Cortex of kidney (tissue), 1 donor: ENCODE measurements at places on chromosomes 3 and 15.

- DNase-seq: no peak
These were observed 49.9 kb upstream of the P2RY1 start for GRCh38 chr3:152785051-152785450.

DNA sequence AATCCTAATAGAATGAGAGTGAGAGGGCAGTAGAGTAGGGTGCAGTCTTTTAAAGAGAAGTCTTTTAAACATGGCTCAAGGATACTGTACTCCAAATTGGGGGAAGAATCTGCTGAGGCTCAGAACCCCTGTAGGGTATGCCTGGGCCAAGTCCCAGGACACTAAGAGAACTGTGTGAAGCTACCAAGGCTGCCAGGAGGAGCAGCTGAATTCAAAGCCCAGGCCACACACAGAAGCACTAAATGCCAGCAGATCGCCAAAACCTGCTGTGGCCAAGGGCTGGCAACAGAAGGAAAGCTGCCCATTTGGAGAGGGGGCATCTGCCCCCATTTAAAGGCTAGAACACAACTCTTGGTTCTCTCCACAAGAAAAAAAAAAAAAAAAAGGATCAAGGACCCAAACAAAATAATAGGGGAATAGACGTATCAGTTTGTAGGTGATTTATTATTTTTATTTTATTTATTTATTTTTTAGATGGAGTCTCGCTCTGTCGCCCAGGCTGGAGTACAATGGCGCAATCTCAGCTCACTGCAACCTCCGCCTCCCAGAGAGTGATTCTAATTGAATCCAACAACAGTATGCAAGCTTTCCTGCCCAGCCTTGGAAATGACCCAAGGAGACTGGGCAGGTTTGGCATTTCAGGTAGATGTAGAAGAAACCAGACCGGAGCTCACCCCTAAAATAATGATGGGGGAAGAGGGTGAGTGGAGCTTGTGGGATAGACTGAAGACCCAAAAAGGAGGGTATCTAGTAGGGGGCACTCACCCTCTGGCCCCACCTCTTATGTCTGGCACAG is 279.0 kb upstream of the WNT5A start:
- DNase-seq: no peak

DNA sequence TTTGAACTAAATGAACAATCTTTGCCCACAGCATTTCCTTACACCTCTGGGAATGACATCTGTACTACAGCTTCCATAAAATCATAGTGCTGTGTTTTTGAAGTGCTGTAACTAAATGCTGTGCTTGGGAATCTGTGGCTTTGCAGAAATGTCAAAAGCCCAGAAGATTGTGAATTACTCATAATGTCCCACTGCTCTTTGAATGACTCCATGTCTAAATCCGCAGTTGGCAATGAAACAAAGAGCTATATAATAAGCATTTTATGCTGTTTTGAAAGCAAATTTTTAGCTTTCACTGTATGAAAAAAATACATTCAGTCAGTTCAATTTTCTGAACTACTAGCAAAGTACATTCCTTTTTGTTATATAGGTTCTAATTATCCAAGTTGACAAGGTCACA is 88.6 kb upstream of the ADAMTS17 start:
- DNase-seq: no peak

GRCh38 chr3:78046566-78046965 is 1006.7 kb downstream of the ROBO2 start:
- no peak for DNase-seq

DNA sequence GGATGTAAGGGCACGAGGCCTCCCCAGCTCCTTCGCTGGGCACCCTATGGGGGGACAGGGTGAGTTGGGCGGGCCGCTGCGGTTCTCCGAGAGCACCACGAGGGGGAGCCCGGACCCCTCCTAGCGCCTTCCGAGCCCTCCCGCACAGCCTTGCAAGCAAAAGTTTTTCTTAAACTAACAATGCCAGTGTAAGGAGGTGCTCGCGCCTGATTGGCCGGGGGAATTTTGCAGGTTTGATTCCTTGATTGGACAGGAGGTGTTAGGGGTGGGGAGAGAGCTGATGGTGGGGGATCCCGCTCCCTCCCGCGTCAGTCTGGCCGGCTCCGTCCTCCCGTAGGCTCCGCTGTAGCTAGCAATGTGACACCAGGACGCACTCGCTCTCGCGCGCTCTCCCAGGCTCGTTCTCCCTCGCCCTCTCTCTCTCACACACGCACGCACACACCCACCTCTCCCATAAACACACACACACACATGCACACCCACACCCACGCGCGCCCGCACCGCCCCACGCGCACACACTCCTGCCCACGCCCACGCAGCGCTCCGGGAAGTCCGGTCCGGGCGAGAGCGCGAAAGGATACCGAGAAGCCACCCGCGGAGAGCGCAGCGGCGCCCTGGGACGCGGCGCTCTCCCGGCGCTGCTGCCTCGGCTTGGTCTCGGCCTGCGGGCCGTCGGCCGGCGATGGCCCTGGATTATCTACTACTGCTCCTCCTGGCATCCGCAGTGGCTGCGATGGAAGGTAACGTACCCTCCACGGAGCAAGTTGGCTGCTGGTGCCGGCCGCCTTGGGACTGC is at the start of gene EPHB1:
TSS of gene EPHB1 (plus strand) at position 311 of the 796 bp plus-strand sequence.
- no peak for DNase-seq

DNA sequence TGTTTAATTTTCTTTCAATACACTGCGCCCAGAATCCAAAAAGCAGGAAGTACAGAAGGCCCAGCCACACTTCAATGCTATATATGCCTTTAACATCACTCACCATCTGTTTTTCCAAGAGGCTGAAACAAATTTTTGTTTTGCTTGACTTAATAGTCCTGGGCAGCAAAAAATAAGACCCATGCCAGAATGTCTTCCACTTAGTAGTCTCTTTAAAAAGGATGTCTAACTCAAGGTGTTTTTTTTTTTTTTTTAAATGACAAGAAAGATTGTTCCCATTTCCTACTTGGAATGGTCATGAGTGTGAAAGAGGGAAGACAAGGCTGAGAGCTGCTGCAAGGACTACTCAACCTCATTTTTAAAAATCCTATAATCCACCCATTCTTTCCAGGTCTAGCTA is 590.3 kb upstream of the SGO1 start:
- DNase-seq: no peak

- no peak for DNase-seq
These were observed 203.4 kb downstream of the MEIS2 start for GRCh38 chr15:36896949-36897348.

DNA sequence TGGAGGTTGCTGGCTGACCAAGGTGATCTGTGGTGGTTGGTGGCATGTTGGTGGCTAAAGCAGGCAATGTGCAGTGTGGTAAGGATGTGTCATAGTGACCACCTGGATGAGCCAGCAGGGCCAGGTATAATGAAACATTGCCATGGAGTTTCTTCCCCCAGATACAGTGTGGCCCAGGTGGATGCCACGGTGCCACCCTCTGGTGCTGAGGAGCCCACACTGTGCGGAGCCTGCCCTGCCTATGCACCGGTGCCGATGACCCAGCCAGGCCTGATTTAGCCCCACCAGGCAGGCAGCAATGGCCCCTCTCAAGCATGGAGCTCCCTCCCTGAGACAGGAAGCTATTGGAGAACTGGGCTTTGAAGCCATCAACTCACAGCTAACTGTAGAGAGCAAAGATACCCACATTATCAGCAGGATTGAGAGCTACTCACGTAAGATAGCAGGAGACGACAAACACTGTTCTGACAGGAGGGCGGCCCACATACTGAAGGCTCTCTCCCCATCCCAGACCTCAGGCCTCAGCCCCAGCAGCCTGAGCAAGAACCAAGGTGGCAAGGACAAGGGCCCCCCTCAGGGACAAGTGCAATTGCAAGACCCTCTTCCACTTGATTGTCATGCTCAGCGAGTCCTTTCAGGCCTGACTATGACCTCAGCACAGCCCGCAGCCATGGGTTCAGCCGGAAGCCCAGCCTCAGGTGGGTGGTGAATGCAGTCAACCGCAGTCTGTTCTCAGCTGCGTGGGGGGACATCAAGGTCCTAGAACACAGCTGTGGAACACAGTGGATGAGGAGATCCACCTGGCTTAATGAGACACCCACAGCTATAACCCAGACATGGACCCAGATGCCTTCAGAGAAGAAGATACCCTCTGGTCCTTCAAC is 82.8 kb upstream of the CDV3 start:
- no peak for DNase-seq

DNA sequence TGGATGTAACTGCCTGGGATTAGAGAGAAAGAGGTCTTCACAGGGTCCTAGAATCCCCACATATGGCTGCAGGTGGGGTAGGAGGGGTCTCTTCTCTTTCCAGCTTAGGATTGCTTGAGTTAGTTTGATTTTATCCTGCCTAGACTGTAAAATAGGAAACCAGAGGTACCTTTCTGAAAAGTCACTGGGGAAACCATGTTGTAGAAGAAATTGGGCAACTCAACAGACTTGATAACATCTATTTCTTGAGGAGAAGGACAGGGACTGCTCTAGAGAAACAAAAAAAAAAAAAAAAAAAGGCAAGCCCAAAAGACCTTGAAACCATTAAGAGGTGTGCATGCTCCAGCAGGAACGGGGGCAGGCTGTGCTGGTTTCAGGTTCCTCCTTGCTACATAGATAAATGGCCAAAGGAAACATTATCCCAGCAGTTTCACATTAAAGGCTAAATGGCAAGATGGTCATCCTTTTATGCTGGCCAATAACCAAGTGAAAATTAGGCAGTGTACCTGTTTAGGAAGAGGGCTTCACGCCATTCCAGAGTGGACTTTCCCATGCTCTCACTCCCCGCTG is 116.1 kb downstream of the ALDH1A2 start:
- DNase-seq: no peak

- no peak for DNase-seq
These were observed 25.4 kb downstream of the CACNA2D2 start for GRCh38 chr3:50478051-50478450.

DNA sequence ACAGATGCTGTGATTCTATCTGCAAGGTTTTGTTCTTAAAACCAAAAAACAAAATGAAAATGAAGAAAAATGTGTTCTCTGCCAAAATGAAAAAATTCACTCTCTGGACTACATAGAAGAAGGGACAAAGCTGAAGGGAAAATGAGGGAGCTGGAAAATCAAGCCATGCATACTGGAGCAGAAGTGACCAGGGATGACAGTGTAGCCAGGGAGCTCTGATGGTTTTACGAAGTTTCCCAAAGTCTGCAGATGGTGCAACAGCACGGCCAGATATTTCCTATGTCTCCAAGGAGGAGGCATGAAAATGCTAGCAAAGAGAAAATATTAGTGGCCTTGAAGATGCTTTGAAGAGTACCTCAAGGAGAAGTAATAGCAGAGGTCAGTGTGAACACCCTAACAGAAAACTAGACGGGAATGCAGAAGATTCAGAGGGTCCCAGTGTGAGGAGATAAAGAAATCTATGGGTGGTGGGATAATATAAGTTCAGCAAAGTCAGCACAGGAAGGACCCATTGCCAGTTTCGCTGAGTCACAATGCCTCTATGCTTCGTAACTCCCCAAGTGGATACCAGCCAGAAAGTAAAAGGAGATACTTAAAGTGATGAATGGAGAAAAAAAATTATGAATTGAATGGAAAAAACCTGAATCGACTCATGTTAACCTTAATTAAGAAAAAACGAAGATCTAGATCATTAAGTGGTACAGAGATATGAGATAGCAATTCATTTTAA is 39.0 kb upstream of the POMGNT2 start:
- DNase-seq: no peak

- no peak for DNase-seq
These were observed 75.0 kb downstream of the ARNT2 start for GRCh38 chr15:80479191-80479590.

DNA sequence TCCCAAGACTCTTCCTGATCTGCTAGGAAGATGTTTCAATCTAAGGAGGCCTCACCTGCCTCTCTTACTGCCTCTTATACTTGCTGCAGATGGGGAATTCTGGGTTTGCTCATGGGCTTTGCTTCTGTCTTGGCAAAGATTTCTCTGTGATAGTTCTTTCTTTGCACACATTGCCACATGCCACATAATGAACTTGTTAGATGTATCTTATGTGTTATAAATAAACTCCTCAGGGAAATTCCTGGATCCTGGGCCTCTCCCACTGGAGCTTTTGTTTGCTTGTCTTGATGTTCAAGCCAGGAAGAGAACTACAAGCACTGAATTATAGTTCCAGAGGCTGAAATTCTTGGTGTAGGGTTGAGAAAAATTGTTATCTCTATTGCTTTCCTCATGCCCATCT is 12.2 kb downstream of the RTP1 start:
- DNase-seq: no peak
